Stimulated activated CD8-positive, alpha-beta memory T cell treated with anti-CD3 and anti-CD28 coated beads, Interleukin-15, amount 100 ng/mL, for 4 hours (primary cell): ENCODE measurements at places on chromosomes 7 and 10.

DNA sequence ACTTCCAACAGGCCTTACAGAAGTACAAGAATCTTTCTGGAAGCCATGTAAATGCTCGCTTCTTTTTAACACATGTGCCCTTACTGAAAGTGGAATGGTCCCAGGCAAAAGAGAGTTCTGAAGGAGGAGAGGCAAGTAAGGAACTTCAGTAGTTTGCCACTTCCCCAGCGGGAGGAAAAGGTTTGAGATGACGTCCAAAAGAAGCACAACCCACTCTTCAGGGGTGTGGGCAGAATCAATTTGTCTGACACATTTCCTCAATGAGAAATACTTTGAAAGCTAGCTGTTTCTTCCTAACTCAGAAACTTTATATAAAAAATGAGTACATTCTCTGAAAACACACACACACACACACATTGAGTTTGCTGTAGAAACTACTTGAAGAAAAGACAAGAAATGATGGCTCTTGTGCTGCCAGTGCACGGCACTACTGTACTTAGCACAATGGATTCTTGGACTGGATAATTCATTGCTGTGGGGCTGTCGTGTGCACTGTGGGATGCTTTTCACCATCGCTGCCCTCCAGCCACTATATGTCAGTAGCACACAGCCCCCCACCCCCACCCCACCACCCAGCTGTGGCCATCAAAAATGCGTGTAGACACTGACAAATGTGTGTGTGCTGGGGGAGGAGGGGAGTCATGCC is 183.0 kb downstream of the SRPK2 start:
- no peak for DNase-seq

- no peak for DNase-seq
These were observed 16.8 kb downstream of the TRIM8 start for GRCh38 chr10:102660888-102661657.

GRCh38 chr10:128147064-128147463 is 20.8 kb upstream of the MKI67 start:
- no peak for DNase-seq

DNA sequence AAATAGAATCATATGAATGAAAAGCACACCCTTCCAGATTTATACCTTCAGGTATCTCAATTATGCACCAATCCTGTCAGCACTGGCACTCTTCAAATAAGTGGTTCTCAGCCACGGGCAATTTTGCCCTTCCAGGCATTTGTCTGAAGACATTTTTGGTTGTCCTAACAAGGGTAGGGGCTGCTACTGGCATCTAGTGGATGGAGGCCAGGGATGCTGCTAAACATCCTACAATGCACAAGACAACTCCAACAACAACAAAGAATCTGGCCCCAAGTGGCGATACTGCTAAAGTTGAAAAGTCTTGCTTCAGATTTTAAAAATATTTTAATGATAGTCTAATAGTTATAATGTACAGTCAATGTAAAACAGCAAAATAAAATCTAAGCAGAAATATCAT is 16.1 kb downstream of the CCDC186 start:
- no peak for DNase-seq

DNA sequence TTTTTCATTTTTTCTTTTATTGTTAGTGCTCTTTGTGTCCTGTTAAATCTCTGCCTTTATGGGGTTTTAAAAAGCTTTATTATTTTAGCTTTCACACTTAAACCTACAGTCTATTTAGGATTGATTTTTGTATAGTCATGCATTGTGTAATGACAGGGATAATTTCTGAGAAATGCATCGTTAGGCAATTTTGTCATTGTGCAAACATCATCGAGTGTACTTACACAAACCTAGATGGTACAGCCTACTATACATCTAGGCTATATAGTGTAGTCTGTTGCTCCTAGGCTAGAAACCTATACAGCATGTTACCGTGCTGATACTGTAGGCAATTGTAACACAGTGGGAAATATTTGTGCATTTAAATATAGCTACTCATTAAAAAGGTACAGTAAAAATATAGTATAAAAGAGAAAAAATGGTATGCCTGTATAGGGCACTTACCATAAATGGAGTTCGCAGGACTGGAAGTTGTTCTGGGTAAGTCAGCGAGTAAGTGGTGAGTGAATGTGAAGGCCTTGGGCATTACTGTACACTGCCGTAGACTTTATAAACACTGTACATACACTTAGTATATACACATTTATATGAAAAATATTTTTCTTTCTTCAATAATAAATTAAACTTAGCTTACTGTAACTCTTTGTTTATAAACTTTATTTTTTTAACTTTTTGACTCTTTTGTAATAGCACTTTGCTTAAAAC is 16.0 kb downstream of the UBE2D1 start:
- no peak for DNase-seq

DNA sequence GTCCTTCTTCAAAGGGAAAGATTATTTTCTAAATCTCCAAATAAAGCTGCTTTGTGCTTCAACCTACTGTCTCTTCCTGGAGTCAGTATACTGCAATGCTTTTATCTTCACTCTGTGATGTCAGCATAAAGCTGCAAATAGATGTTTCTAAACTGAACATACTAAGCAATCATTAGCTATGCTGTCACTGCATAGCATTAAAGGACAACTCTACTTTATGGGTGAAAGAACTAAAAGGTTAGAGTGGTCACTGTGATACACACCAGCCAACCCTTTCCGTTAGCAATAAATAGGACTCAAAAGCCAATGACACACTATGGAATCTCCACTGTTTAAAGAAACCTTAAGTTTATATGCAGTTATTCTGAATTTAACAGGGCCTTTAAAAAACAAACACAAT is 1.8 kb downstream of the CCDC186 start:
- no peak for DNase-seq

DNA sequence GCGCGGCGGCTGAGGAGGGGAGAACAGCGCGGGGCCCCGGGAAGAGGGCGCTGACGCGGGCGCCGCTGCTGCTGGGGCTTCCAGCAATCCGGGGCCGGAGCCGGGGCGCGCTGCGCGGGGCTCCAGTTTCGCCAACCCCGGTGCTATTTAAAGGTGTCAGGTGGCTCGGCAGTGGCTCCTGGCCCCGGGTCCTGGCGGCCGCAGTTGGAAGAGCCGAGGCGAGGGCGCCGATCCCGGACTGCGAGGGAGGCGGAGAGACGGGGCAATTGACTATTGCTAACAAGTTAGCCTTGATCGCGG is 347 bp downstream of the LBX1 start:
- no peak for DNase-seq

GRCh38 chr10:79274279-79275104 is 72.8 kb upstream of the PPIF start:
- no peak for DNase-seq

GRCh38 chr10:32893434-32893833 is 64.6 kb downstream of the ITGB1 start:
- DNase-seq = no peak

GRCh38 chr10:19488592-19489280 is 327.5 kb upstream of the PLXDC2 start:
- DNase-seq = no peak

GRCh38 chr7:30846378-30846777 is 65.3 kb upstream of the AQP1 start:
- DNase-seq = no peak

GRCh38 chr10:132932461-132933307 is 9.7 kb downstream of the CFAP46 start:
- DNase-seq = no peak

- DNase-seq = no peak
These were observed 85.9 kb downstream of the GPR37 start for GRCh38 chr7:124679586-124680225.

DNA sequence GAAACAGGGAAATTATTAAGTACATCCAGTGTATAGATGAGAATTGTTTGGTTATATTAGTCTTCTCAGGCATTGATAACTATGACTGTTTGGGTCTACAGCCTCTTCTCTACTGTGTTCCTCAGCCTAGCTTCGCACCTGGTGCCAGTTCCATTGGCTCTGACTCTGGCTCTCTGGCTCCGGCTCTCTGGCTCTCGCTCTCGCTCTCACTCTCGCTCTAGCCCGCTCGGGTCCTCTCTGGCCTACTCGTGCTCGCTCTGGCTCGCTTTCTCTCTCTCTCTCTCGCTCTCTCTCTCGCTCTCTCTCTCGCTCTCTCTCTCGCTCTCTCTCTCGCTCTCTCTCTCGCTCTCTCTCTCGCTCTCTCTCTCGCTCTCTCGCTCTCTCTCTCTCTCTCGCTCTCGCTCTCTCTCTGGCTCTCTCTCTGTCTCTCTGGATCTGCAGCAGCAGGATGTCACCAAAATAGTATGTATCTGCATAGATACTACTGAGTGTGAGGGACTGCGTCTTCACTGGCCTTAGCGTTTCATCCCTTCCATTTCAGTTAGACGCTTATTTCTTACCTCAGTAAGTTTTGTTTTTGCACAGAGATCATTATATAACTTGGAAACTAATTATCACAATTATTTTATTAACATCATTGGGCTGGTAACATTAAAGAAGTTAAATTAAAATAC is 6.5 kb upstream of the SSBP1 start:
- no peak for DNase-seq

GRCh38 chr10:78356291-78356900 is 322.7 kb downstream of the RPS24 start:
- no peak for DNase-seq

DNA sequence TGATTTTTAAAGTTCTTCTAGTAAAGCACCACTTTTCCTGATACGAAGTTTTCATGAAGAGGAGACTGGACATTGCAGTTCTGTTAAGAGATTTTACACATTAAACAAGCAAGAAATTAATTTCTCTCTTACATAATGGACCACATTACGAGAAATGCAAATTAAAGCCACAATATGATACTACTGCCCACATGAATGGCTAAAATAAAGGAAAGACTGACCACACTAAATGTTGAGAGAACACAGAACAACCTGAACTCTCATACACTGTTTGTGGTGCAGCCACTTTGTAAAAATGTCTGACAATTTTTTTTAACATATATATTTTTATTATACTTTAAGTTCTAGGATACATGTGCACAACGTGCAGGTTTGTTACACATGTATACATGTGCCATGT is 44.0 kb upstream of the HERPUD2 start:
- DNase-seq = no peak

GRCh38 chr7:87332321-87332720 is 13.1 kb upstream of the CROT start:
- DNase-seq = no peak

DNA sequence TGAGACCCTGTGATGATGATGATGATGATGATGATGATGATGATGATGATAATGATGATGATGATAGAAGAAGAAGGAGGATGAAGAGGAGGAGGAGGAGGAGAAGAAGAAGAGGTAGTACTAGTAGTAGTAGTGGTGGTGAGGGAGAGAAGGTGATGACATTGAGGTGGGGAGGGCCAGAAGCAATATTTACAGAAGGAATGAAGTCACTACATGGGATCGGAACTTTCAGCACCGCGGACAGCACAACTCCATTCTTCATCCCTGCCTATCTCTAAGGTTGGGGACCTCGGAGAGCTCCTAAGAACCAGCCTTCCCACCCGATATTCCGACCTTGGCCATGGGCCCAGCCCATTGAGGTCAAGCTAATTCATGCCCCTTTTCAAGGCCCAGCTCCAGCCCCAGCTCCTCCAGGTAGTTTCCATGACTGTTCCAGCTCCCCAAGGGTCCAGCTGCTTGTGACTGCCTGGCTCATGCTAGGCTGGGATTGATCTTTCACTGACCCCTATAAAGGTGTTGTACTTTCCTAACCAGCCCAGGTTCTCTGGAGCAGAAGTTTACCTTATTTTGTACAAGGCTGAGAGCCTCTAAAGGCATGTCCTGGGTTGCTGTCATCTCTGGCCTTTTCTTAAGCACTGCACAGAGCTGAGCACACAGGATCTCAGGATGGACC is 10.3 kb downstream of the CRHR2 start:
- DNase-seq = no peak

DNA sequence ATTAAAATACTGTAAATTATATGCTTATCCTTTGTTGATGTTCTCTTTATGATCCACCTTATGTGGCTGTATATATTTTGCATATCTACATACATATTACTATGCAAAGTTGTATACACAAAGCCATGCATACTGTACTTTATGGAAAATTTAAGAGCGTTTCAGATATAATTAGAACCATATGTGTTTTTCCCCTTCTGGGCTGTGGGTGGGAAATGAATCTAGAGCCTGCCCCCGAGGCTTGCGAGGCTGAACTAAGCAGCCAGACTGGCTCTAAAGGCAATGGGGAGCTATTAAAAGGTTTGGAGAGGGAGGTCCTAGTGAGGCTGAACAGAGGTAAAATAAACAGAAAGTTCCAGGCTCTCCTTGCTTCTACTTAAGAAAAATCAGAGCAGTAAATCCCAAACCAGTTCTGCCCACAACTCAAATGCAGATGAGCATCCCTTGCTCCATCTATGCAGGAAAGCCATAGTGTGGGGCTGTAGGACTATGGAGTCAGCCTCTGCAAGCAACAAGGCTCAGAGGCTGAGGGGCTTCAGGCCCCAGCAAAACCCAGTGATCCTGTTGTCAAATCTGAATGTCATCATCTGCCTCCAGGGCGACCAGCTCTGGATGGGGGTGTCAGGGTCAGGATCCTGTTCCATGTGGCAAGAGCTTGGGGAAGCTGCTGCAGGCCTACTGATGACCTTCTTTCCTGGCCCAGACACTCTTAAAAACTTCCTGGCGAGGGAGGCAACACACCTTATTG is 14.1 kb upstream of the DDIT4 start:
- no peak for DNase-seq

GRCh38 chr10:66209025-66209424 is 716.8 kb upstream of the LRRTM3 start:
- DNase-seq = no peak

GRCh38 chr7:945556-946255 is 8.8 kb downstream of the ADAP1 start:
- DNase-seq = no peak

DNA sequence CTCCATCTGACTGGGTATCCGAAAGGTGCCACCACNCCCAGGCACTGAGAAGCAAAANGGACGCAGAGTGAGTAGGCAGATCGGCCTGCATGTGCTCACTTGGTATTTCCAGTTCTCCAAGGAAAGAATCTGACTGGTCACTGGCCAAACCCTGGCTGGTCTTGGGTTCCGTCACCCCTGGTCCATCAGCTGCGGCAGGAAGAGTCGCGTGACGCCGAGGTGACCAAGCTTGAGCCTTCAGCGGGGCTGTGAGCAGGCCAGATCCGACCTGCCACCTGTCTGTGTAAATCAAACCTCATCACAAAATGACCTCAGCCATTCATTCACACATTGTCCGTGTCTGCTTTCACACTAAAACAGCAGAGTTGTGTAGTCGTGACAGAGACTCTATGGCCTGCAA is 28.8 kb upstream of the CHST15 start:
- DNase-seq = no peak

DNA sequence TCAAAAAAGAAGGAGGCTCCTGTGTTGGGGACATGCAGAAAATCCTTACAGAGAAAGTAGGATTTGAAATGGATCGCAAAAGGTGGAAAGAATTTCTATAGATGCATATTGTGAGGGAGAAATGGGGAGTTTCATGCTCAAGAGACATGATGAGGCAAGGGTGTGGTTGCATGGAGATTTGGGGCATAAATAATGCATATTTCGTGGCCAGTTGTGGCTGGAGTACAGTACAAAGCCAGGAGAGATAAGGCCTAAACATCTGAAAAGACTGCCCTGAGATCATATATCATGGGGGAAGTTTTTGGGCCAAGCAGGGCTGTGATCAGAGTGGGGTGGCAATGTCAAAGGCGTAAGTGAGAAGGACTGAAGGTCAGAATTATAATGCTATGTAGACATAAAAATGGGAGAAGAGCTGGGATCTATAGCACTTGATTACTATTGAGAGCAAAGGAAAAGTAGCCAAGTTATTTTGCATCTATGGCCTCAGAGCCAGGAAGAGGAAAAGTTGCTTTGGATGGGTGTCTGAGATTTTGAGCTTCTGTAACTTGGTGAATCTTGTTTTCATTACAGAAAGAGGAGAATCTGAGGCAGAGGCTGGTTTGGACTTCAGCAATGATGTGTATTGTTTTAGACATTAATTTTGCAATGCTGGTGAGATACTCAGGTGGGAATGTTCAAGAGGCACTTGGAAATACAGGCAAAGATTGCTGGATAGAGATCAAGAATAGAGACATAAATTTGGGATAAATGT is 166.6 kb downstream of the INHBA start:
- no peak for DNase-seq
